ENCODE measurements at places on chromosomes 11 and 22.

DNA sequence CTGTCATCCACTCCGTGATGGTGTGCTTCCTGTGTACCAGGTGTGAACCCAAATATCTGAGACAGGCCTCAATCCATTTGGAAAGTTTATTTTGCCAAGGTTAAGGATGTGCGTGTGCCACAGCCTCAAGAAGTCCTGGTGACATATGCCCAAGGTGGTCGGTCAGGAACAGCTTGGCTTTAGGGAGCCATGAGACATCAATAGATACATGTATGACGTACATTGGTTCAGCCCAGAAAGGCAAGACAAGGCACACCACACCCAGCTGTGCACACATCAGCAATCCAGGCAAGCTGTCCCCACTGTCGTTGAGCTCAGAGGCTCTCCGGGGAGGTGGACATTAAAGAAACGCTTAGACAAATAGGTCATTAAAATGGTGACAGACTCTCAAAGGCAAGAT is 56.8 kb upstream of the SHANK2 start:
- DNase-seq, result no peak

GRCh38 chr11:130633466-130633865 is 185.0 kb downstream of the ADAMTS15 start:
- DNase-seq, result no peak

DNA sequence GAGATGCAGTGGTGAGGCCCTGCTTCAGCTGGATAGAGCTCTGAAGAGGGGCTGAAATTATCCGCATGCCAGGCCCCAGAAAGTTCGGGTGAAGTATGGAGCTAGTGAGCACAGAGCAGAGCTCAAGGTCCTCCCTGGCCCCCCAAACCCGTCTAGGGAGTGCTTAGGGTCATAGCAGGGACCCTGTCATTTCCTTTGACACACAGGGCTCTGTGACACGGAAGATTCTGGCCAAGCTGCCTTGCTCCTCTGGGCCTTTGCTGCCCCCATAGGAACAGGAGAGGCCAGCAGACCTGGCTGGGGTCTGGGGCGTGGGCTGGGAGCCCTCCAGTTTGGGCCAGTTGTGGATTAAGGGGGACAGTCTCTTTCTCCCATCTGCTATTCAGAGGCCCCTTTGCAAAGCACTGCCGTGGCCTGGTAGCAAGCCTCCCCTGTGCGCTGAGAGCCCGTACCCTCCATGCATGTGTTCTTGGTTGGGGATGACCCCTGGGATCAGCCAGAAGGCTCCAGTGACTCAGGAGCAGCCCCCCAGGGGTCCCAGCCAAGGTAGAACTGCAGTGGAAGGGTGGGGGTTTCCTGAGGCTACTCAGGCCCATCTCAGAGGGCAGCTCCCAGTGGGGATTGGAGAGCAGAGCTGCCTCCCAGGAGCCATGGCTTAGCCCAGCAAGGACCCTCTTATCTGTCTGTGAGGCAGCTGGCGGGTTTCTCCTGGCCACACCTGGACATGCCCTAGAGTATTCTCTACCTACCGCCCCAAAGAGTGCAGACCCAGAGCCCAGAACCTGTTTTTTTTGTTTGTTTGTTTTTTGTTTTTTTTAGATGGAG is 42.3 kb downstream of the RNF141 start:
- DNase-seq, result no peak

- DNase-seq, result peak; percentile 41
These were observed 43.9 kb downstream of the BIRC2 start for GRCh38 chr11:102390667-102391465.

DNA sequence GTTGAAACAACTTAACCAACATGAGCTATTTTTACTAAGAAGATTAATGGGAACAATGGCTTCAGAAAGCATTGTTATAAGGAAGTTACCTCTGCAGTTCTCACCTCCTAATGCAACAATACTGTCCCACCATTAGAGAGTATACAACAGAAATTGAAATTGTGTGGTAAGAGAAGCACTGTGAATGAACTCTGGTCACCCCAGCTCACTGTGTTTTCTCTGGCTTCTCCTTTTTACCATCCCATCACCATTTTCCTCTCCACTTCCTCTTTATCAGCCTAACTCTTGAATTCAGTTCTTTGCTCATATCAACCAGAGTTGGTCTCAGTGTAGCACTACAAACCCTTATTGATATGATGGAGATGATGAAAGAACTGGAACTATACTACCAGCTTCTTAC is 138.0 kb upstream of the POU2AF2 start:
- DNase-seq, result no peak

GRCh38 chr11:58513747-58514367 is 6.0 kb upstream of the OR5B21 start:
- no peak for DNase-seq

DNA sequence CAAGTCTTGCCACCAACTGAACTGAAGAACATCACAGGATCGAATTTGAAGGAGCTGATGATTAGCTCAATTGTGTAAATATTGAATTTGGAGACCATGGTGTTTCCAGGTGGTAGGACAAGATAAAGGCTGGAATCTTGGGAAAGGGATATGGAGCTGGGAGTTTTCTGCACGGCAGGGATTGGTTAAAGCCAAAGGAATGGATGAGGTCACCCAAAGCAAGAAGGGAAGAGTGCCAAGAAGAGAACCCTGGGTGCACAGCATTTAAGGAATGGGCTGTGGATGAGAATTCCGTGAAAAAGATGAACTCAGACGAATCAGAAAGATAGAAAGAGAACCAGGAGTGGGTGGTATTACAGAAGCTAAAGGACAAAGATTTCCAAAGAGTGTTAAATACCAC is 29.4 kb upstream of the RRAS2 start:
- DNase-seq, result no peak

GRCh38 chr11:61411589-61411988 is 18.2 kb downstream of the CPSF7 start:
- DNase-seq, result no peak

- no peak for DNase-seq
These were observed 76.7 kb upstream of the WNT7B start for GRCh38 chr22:46053563-46054090.

DNA sequence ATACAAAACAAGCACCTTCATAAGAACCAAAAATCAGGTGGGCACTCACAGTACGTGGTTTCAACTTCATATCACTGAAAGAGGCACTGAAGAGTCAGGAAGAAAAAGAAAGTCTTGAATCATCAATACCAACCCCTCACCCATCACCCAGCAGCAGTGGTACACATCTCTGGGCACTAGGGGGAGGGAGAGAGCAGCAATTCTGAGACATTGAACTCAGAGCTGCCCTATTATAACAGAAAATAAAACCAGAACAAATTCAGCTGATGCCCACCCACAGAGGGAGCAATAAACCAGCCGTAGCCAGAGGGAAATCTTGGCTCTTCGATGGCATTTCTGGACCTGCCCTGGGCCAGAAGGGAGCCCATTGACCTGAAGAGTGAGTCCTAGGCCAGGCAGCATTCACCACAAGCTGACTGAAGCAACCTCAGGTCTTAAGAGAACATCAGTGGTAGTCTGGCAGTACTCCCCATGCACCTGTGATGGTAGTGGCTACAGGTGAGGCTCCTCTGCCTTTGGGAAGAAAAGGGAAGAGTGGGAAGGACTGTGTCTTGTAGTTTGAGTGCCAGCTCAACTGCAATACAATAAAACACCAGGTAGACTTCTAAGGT is 42.2 kb upstream of the FAM181B start:
- peak; percentile 19 for DNase-seq

DNA sequence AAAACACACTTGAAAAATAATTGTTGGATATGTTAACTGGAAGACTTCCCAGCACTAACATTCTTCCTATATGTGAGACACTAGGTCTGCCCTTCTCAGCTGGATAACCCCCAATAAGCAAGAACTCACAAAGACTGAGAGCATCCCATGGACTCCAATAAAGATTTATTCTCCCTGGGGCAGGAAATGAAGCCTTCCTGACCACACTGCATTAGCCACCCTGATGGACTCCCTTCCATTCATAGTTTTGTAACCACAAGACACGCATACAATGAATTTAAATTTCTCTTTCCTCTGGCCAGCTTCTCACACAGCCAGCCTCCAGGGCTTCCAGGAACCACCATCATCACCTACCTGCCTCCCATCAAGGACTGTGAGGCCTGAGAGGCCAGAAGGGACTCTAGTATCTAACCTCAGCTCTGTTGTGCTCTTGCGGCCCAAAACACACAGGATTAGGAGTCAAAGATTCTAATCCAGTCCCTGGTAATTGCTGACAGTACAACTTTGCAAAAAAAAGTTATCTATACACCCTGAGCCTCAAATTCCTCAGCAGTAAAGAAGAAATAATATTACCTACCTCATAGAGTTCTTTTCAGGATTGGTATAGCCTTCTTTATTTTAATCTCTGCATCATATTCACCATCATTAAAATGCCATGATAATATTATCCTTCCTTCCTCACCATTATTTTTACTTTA is 45.6 kb upstream of the GDPD4 start:
- DNase-seq, result no peak

- DNase-seq, result no peak
These were observed 19.1 kb upstream of the IL18BP start for GRCh38 chr11:71979602-71980001.

DNA sequence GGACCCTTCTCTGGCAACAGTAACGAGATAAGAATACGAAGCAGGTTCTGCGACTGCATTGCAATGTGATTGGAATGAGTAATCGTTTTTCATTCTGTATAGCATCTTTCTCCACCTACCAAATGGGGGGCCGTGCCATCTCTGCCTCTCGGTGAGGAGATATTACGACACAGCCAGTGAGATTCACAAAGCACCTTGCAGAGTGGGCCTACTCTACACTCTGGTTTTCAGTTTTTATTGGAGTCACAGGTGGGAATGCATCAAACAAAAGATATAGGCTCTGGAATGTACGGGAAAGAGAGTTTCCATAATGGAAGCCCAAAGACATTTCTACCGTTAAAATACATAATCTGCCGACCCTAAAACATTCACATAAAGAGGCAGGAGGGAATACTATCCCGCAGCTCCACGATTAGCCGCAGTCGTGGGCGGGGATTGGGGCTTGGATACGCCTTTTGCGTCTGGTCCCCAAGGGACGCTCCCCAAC is 423 bp upstream of the RTN3 start:
- no peak for DNase-seq

- DNase-seq, result no peak
These were observed 86.8 kb downstream of the PRMT3 start for GRCh38 chr11:20474176-20474881.

DNA sequence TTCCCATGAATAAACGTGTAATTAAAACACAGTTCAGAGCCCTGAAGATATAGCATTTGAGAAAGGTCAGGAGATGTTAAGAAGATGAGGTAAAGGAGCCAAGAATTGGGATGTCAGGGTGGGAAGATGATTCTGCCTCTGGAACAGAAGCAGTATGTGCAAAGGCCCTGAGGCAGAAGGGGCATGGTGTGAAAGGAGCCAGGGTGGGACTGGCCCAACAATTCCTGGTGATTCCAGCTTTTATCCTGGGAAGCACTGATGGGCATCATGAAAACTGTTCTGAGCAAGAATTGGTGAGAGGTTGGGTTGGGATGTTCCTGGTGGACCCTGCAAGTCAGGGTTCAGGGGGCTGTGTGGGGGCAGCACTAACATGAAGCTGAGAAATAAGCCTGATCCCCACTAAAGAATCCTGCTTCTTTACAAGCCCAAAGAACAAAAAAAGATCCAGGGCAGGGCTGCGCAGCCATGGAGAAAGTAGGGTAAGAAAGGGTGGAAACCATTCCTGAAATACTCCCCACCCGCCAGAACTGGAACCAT is 2.5 kb upstream of the FXYD6 start:
- no peak for DNase-seq

- no peak for DNase-seq
These were observed 20.5 kb upstream of the JHY start for GRCh38 chr11:122862091-122862490.

- no peak for DNase-seq
These were observed 5.8 kb downstream of the TCN2 start for GRCh38 chr22:30612789-30613188.

DNA sequence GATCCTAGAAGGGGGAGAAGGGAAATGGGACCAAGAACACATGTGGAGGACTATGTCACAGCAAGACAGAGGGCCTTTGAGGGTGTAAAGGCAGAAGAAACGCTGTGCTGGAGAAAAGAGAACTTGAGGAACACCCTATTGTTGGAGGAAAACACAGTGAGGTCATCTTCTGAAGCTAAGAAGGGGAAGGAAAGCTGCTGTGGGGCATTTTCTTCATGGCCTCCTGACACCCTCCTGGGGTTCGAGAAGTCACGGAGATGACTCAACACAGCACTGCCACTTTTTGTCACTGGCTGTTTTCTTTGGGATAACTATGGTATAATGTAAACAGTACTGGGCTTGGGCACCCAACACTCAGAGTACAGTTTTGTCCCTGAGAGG is 492.6 kb upstream of the CADM1 start:
- no peak for DNase-seq

GRCh38 chr22:28068826-28069225 is 149.8 kb upstream of the PITPNB start:
- no peak for DNase-seq

DNA sequence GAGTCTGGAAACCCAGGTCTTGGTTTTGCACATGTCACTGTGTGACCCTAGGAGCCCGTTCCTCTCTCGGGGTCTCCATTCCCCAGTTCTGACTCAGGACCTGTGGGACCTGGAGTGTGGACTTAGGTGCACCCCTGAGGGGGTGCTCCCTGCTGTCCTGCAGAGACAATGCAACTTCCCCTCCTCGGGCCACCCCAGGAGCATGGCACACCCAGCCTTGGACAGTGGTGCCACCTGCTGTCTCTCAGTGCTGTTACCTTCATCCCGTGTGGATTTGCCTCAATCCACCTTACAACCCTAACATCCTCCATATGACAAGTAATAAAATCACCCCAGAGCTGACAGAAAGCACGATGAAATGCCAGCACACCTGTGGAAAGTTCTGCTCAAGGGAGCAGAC is 27.5 kb upstream of the CRYBB3 start:
- peak; percentile 8 for DNase-seq

DNA sequence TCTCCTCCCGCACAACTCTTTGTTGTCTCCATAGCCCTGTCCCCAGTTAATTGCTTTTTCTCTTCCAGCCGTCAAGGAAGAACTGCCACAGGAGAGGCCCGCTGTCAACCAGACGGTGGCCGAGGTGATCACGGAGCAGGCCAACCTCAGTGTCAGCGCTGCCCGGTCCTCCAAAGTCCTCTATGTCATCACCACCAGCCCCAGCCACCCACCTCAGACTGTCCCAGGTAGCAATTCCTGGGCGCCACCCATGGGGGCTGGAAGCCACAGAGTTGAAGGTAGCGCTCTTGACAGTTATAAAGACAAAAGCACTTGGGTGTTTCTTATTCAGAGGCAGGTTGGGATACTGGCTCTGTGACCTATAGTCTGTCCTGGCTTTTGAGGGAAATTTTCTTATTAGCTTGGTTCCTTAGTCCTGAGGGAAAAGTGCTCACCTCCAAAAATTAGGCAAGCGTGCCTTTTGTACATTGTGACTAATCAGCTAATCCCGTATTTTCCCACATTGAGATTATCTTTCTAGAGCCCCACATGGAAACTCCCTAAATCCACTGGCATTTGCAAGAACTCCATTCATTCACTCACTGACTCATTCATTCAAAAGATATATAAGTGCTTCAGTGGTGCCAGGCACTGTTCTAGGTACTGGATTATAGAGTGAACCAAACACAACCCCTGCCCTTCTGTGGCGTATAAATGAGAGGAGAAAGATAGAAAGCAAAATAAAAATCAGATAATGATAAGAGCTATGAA is 65.9 kb downstream of the KREMEN1 start:
- DNase-seq, result no peak
